ENCODE measurements at places on chromosomes 2 and 18.

DNA sequence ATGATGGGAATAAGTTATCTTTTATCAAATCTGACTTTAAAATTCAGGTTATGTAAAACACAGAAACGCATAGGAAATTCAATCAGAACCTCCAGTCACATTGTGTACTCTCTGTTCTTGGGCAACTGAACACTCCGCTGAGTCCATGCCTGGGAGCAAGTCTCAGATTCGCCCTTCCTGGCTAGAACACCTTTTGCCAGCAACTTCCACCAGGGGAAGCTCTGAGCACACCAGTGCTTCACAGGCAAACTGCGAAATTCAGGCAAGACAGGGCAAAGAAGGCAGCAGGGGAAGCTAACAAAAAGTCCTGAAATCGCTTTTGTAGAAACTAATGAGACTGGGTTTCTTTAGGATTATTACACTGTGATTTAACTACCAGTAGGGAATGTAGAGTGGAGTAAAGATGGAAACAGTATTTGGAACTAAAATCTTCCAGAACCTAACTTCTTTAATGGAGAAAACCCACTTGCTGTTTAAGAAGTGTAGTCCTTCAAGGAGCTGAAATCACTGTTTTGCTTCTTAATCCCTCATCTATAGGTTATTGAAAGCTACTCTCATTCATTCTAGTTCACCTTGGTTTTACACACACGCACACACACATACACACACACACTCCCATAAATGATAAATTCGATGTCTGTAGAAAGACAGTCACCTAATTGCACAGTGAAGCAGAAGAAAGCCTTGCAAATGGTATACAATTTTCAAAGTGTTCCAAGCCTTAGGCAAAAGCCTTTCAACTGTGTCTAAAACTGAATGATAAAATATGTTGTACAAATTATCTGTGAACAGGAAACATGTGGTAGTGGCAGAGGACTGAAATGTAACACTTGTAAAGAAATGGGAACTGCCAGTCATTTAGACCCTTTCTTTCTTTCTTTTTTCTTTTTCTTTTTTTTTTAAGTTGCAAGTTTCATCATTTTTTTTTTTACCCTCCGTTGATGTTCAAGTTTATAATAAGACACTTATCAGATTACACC lies 214.5 kb downstream of the TMEM182 start:
- DNase-seq, result no peak

DNA sequence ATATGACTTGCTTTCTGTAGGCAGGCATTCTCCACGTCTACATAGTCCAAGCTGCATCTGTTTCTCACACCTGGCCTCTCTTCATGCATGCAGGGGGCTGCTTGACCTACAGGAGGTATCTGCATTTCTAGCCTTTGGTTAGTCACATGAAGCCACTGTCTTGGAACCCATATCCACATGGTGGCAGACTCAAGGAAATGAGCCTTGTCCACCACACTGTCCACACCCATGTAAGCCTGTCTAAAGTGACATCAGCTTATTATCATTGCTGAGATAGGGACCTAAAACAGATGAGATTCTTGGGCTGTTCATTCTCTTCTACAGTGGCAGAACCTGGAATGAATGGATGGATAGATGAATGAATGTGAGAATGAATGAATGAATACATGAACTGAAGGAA lies 160.4 kb downstream of the DOCK10 start:
- DNase-seq, result no peak

- DNase-seq, result no peak
Observed at GRCh38 chr18:70417847-70418246, 129.0 kb downstream of the SOCS6 start.

GRCh38 chr2:47155091-47155876 lies at the start of gene STPG4:
STPG4 (minus strand) TSS chr2:47155308; CDS start chr2:47155251, 57 bp downstream.
- DNase-seq, result no peak

- DNase-seq, result peak; percentile 82
Observed at GRCh38 chr2:215751200-215751910, 262.0 kb downstream of the MREG start.

DNA sequence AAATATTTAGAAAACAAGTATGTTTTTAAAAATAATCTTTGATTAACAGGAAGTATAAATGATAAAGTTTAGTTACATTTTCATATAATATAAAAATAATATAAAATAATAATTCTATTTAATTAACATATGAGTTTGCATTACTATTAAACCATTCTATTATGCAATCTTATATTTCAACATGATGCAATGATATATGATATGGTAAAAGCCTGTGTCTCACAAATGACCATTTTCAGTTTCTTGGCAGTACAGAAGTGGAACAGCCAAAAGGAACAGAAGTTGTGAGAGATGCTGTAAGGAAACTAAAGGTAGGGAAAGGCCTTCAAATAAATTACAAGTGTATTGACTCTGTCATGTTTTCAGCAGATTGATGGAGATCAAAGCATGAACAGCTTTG lies 230.8 kb downstream of the GULP1 start:
- no peak for DNase-seq

GRCh38 chr2:125070726-125071505 lies 1045.8 kb downstream of the CNTNAP5 start:
- no peak for DNase-seq

DNA sequence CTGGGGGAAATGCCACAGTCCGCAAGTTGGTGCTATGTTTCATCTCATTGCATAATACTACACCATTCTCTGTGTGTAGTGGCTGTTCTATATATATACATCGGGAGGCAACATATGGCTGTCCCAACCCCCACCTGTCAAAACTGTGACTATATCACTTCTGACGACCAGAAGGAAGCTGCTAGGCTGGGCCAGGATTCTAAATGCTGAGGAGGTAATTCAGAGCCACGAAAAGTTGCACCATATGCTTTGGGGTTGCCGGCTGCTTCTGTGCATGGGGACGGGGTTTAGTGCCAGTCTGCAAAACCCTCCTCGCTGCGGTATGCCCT lies 117.3 kb downstream of the MSH2 start:
- DNase-seq, result no peak
